ENCODE measurements at places on chromosomes 6 and 20. TPM values are rescaled to one million over a fixed set of nuclear protein-coding genes. Genes with fewer than 3 reads are reported as not detected.
A peak's percentile ranks its signal among the peaks of the same experiment; 100 is the strongest.

KIAA1755 gene
- 56.0 TPM for total RNA-seq

- DNase-seq = no peak
These were observed 50.5 kb downstream of the SOBP start for GRCh38 chr6:107540465-107540857.

HLA-DPA1 gene
- total RNA-seq = 141 TPM

GRCh38 chr6:39421383-39422225, 99.1 kb upstream of the KCNK16 start:
- DNase-seq = no peak

- DNase-seq = no peak
These were observed 60.5 kb upstream of the VGLL2 start for GRCh38 chr6:117204903-117205302.

- DNase-seq = no peak
These were observed 134.2 kb downstream of the GMDS start for GRCh38 chr6:2111162-2111677.

HLA-DQB1 gene
- 25.5 TPM for total RNA-seq

- DNase-seq = no peak
These were observed 64.4 kb downstream of the SNAP25 start for GRCh38 chr20:10282979-10283456.

PNPLA1 gene
- total RNA-seq = 0.22 TPM

GRCh38 chr6:37675100-37675499, 22.6 kb downstream of the MDGA1 start:
- no peak for DNase-seq

DNA sequence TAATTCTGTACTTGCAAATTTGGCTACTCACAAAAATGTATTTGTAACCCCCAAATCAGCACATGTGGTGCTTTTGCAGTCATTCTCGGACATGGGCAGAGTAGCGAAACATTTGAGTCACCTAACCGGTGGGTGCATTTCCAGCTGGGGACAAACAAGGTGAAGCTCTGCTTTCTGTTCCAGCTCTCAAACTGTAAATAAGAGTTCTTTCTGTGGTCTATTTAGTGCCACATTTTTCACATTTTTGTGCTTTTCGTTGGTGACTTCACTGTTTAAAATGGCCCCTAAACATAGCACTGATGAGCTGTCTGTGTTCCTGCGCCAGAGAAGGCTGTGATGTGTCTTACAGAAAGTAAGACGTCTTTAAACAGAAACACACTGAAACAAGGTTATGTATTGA, 244.5 kb downstream of the CDC5L start:
- DNase-seq = no peak

DNA sequence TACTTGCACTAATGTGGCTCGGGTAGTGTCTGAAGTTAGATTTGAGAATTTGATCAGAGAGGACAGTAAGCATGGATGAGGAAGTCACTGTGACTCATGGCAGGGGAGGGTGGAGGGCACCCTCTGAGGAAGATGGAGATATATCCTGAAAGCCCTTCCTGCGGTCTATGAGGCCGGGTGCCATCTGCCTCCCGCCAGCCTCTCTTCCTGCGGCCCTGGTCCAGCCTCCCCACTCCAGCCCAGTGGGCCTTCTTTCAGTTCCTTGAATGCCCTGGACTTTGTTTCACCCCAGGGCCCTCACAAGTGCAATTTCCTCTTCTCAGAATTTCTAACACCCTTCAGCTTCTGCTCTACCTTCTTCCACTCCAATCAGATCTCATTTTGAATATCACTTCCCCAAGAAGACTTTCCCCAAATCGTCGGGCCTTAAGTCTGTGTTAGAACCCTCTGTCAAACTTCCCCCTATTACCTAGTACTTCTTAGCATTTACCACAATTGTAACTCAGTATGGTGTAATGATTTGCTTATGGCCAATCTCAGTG, 20.2 kb upstream of the TNFAIP3 start:
- DNase-seq = peak; percentile 67

DNA sequence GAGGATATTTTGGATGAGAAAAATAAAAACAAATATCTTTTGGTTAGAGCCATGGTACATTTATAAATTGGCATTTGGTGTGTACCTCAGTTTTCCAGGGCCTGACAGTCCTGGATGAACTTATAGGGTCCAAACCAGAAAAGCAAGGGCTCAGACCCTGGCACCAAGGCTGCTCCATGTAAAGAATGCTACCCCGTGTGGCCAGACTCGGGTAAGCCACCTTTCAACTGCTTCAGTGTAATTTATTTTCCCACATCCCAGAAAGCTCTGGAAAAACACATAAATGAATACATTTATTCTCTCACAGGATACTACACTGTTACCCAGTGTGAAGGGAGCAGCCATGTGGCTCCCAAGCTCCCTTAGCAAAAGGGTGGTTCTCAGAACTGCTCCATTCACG, 13.8 kb downstream of the MRPL14 start:
- DNase-seq = no peak

SPATS1 gene
- not detected for total RNA-seq

GRCh38 chr20:6401893-6402557, 279.2 kb upstream of the FERMT1 start:
- no peak for DNase-seq

DNA sequence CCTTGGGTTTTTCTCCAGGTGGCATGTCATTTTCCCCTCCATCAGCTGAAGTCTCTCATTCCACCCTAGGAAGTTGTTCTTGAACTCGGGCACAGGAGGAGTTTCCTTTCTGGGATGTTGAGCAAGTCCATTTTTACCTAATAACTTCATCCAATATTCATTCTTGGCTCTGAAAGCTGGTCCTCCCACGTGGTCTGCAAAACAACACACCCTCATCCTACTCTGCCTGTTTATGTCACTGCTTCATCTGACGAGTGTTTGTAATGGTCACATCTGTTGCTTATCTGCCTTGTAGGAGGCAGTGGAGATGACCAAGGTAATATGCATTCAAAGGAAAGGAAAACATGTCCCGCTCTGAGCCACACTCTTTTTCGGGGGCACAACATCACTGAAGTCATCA, 41.7 kb upstream of the AIG1 start:
- no peak for DNase-seq

DNA sequence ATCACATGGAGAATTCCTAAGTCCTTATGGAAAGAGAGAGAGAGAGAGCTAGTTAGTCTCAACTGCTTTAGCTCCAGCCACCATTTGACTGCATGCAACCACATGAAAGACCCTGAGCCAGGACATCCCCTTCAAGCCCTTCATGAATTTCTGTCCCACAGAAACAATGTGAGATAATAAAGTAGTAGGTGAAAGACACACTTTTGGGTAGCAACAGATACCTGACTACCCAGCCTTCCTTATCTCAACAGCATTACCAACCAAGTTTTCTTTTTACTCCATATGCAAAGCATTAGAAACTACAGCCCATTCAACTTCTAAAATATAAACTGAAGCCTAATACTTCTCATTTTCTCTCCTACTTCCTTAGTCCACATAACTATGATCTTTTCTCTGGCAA, 23.2 kb upstream of the THEMIS start:
- no peak for DNase-seq

DNA sequence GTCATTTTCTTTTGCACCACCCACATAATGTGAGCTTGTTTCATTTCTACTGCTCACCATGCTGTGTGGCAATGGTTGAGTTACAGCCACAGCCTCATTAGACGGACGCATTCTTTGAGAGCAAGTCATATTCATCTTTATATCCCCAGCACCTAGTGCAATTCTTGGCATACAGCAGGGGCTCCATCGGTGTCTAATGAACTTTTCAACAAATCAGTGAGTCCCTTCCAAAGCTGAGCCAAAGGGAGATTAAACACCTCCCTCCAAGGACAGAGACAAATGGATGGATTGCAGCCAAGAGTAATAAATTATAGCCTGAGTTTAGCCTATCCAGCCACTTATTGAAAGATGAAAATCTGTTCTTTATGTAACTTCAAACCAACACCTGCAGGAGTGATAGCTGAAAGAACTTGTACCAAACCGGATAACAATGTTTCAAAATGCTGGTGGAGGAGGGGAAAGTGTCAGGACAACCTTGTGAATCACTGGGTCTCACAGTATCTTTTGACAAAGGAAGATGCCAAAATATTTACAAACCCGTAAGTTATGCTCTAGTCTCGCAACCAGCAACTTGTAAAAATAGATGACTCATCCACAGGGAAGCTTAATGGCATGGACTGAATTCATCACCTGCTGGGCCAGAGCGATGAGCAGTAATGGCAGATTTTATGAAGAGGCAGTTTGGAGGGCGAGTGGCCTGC, 139.0 kb downstream of the PXDC1 start:
- no peak for DNase-seq

DNA sequence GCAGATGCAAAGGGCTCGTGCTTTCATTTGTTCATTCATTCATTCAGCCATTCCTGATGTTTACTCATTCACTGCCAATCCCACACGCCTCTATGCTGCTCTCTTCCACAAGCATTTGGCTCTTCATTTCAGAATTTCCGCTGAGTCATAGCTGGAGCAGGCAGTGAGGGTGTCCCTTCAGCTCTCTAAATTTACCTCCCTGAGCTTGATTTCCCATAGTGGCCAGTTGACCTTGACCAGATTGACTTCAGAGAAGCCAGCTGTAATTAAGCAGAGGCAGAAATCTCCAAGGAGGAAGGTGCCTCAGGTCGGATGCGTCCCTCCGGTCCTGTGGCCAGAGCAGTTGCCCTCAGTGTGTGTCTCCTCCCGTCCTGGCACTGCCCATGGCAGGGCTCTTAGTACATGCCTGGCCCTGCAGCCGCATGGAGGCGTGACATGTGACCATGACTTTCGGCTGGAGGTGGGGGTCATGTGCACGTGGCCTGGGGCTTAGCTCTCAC, 267.2 kb upstream of the ECI2 start:
- no peak for DNase-seq

DNA sequence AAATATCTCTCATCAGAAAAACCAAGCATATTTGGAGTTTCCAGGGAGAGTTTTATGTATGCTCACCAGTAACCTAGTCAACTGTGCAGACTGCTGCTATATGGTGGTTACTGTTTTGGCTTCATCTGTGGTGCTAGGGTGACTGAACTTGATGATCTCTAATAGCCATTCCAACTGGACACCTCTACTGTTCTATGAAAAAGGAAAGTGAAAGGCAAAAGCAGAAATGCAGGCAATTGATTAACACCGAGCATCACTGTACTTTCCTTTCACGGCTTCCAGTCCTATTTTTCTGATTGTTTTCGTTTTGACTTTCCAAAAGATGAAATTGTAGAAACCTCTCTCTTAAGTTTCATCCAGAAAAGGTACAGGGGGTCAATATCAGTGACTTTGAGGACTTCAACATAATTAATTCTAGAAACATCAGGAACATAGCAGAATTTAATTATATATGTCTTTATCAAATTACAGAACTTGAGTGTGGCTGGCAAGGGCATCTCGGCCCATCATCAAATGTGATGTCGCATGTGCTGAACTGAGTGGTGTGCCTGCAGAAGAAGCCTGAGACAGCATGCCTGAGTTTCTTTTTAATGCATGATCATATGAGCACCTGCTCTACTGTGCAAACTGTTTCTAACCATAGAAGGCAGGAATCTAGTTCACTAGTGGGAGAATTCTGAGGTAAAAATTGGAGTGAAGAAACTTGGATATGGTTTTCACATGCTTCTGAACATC, 464.3 kb upstream of the FLRT3 start:
- DNase-seq = no peak

DNA sequence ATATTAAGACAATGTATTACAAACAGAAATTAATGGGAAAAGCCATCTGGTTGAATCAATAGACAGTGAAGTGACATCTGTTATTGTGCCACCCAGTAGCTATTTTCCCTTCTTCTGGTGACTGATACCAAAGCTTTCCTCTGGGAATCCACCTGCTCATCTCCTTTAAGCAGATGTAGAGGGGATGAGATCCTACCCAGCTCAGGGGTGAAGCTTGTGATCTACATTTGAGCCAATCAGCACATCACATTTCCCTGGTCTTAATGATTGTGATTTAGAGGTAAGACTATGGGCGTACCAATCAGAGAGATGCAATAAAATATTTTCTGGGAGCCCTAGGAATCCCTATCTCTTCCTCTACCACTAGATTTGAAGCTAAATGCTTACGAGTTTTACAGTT, 782.9 kb downstream of the PTPRT start:
- DNase-seq = no peak

TNF gene
- 0.40 TPM for total RNA-seq

GRCh38 chr20:9458138-9458796, 56.1 kb upstream of the LAMP5 start:
- no peak for DNase-seq

DNA sequence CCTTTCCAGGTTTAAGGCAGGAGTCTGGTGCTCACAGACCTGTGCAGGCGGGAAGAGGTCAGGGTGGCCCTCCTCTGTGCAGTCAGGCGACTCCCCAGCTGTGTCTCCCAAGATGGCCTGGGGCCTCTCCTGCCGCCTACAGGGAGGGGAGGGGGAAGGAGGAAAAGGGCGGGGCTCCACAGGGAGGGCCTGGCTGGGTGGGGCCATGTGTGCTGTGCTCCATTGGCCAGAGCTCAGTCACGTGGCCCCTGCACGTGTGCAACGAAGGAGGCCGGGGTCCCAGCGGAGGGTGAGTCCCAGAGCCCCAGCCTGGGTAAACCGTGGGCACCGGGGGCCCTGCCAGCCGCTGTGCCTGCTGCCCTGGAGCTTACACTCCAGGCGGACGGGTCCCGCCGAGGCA, 211.6 kb downstream of the ZDHHC14 start:
- no peak for DNase-seq

DNA sequence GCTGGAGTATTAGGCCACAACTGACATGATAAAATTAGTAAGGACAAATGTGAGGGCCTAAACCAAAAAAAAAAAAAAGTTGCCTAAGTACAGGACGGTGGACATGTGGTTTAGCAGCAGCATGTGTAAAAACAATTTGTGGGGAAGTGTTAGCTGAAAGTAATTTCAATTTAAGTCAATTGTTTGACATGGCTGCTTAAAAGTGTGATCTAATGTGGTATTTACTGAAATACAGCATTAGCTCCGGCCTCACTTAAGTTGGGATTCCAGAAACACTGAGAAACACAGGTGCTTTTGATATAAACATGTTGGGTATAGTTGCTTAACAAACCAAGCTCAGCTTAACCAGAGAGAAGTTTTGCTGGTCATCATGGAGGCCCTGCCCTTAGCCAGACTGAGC, 119.7 kb downstream of the FYN start:
- DNase-seq = no peak

DNA sequence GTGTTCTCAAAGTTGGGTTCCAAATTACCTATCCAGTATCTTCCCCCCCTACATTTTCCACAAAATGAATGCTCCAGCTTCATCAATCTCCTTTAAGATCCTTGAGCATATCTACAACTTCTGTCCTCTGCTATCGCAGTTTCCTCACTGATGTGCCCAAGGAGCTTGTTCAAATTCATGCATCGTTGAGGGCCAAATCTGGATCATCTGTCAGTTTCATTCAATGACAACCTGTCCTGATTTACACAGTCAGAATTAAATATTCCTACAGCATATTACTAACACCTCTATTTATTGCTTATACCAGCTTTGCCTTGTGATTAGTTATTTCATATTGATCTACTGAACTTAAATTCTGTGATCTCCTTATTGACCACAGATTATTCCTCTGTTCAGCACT, 68.7 kb downstream of the GRM1 start:
- no peak for DNase-seq

PPP1R14C gene
- total RNA-seq = 0.27 TPM

Data from sciatic nerve (tissue), 2 donors.